Stimulated activated CD4-positive, alpha-beta T cell treated with anti-CD3 and anti-CD28 coated beads, TNF-alpha, amount 100 ng/mL, for 48 hours (primary cell): ENCODE measurements at places on chromosomes 11 and 22.

- no peak for DNase-seq
Measured at GRCh38 chr11:2303627-2304505, 2.1 kb downstream of the TSPAN32 start.

- DNase-seq, result no peak
Measured at GRCh38 chr22:30609260-30610185, 2.5 kb downstream of the TCN2 start.

GRCh38 chr11:111960916-111961315 lies 23.8 kb downstream of the DIXDC1 start:
- DNase-seq, result no peak

GRCh38 chr22:30279046-30279788 lies 10.1 kb downstream of the CASTOR1 start:
- no peak for DNase-seq

DNA sequence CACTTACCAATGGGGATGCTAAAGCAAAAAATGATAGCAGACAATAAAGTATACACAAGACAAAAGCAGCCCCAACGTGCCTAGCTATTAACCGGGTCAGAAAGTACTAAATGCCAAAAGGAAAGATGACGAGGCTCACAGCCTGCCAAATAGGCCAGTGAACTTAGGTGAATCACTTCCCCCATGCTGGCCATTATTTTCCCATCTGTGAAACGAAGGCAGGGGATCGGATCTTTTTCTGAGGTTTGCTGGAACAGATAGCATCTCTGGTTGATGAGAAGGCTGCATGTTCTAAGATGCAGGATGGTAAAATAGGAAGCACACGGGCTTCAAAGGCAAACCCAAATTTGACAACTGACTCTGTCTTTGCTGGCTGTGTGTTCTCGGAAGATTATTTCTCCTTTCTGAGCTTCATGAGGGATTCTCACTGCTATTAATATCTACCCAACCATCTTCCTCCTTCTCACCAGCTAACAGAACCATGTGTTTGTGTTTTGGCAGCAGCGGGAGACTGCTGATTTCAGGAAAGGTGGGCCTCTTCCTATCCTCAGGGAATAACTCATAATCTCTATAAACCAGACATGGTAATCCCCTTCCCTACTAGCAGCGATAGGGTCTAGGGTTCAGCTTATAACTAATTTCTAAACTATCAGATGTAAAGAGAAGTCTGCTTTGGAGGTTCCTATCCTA lies 390.7 kb downstream of the LARGE1 start:
- DNase-seq, result no peak

DNA sequence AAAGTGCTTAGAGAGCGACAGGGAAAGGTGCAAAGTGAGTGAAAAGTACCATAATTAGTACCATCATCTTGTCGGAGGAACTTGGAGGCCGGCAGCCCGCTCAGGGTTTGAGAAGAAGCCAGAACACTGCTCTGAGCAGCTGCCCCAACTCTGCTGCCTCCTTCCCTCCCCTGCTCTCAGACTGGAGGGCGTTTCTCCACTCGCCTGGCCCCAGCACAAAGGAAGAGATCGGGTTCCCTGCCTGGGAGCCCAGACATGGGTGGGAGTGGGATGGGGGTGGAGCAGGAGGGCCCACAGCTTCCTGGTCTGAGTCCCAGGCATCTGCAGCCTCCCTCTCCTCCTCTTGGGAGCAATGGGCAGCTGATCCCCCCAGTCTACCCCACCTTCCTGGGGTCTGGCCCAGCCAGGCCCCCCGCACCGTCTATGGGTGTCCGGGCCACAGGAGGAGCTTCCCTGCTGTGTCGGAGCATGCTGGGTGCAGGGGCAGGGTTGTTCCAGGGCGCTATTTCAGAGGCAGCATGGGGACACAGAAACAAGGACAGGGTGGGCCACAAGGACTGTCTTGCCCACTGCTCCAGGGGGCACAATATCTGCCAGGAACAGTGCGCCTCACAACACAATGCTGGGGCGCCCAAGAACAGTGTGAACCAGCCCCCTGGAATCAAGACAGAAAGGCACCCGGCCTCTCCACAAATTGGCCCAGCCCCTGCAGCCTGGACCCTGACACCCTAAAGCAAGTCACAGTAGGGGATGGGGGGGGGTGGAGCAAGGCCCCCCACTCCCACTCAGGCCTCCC lies 4.8 kb downstream of the LIF start:
- no peak for DNase-seq

- DNase-seq, result no peak
Measured at GRCh38 chr11:111439901-111440300, 60.8 kb upstream of the POU2AF1 start.

- no peak for DNase-seq
Measured at GRCh38 chr22:40817737-40818136, 1.4 kb downstream of the SLC25A17 start.

DNA sequence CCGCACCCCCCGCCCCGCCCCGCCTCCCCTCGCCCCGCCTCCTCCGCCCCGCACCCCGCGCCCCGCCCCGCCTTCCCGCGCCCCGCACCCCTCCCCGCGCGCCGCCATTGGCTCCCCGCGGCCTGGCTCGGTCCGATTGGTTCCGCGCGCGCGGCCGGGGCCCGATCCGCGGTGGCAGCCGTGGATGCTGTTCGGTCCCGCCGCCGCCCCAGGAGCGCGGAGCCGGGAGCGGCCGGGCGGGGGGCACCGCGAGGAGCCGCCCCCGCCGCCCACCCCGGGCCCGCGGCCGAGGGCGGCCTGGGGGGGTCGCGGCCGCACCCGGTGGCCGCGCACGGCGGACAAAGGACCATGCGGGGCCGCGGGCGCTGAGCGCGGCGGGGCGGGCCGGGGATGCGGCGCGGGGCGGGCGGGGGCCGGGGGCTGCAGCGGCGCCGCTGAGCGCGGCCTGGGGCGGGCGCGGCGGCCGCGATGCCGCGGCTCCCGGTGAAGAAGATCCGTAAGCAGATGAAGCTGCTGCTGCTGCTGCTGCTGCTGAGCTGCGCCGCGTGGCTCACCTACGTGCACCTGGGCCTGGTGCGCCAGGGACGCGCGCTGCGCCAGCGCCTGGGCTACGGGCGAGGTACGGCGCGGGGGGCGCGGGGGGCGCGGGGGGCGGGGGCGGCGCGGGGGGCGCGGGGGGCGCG lies at the start of gene B4GALNT4:
Gene B4GALNT4 (plus strand): TSS at position 164 of the 683 bp plus-strand sequence. CDS start 305 bp downstream, at position 469.
- no peak for DNase-seq

DNA sequence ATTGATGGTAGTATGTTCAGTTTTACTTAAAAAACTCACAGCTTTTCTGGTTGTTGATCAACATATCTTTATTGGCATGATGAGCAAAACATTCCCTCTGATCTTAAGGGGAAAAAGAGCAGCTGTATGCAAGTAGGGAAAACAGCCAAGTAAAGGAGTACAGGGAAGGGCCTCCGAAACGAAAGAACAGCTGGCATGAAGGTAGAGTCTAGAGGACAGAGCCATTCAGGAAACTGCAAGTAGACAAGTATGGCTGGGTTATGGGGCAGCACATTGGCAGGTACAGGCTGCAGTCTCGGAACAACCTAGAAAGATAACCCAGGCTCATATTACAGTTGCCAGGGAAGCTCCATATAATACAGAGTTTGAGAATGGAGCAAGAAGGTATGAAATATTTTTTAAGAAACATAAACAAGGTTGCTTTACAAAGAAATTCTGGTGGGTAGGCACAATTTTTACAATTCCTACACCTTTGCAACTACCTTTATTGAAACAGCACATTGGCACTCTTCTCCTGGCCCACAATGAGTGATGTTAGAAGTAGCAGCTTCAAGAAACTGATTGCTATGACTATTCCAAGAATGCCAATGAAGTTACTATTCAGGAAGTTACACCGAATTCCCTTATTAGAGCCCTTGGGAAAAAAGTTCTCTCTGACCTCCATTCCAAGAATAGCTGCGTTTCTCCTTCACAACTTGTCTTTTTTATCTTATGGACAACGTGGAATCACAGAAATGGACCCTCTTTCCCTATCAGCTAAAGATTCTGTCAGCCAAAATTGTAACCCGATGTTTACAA lies 45.2 kb downstream of the LGR4 start:
- DNase-seq, result no peak

GRCh38 chr11:73453562-73453961 lies 77.4 kb downstream of the RELT start:
- no peak for DNase-seq

DNA sequence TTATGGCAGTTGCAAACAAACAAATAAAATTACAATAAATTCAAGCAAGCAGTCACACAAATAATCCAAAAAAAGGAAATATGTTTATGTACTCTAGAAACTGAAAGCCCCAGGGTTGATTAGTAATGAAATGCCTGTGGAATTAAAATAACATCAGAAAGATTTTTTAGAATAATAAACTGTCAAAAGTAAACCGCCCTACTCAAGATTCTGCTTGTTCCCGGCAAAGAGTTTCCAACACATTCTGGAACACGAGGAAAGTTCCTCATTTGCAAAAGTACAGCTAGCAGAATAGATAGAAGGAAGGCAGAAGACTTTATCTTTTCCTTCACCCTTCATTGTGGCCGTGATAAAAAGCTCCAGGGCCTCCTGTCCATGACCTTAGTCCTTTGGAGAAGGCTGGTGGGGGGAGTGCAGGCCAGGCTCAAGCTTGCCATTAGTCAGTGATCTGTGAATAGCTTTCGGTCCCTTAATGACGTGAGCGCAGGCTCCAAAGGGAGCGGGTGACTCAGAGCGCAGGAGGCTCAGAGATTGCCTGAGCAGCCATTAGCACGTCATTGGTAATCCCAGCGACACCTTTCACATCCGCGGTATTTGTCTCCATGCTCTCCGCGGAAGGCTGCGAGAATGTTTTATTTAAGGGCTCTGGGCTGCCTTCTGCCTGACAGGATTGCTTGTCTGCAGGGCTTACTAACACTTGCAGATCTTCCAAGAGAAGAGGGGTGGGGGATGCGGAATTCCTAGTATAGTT lies 458.3 kb downstream of the METTL15 start:
- no peak for DNase-seq

GRCh38 chr11:122398167-122398566 lies 257.4 kb upstream of the UBASH3B start:
- no peak for DNase-seq

GRCh38 chr11:67027943-67028542 lies 5.1 kb downstream of the SYT12 start:
- no peak for DNase-seq

DNA sequence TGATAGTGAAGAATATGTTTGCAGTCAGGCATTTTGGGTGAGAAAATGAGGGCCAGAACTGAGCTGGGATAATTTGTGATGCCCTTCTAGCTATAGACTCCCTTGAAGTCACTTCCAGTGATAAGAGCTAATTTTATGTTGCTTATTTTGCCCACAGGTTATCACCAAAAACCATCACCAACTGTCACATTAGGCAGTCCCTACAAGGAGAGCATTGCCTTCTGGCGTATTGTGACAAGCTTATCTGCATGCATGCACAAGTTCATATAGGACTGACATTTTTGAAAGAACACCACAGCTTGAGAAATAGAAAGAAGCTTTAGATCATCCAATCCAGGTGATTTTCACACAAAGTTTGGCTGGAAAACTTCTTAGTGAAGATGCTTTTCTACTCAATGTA lies 735.3 kb upstream of the RAG2 start:
- no peak for DNase-seq

DNA sequence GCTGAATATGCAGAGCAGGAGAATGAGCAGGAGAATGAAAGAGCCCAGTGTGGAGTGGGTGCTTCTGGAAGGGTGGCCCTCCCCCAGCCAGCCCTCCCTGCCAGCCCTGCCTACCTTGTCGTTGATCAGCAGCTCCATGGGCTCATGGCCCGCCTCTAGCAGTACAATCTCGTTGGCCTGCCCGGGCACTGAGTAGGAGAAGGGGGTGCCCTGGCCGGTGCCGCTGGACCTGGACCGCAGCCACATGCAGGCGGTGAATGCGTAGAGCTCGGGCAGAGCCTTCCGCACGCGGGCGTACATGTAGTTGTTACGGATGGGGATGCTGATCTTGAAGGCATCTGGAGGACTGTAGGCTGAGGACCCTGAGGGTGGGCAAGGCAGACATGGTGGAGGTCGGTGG lies 17.4 kb downstream of the NPTXR start:
- no peak for DNase-seq

DNA sequence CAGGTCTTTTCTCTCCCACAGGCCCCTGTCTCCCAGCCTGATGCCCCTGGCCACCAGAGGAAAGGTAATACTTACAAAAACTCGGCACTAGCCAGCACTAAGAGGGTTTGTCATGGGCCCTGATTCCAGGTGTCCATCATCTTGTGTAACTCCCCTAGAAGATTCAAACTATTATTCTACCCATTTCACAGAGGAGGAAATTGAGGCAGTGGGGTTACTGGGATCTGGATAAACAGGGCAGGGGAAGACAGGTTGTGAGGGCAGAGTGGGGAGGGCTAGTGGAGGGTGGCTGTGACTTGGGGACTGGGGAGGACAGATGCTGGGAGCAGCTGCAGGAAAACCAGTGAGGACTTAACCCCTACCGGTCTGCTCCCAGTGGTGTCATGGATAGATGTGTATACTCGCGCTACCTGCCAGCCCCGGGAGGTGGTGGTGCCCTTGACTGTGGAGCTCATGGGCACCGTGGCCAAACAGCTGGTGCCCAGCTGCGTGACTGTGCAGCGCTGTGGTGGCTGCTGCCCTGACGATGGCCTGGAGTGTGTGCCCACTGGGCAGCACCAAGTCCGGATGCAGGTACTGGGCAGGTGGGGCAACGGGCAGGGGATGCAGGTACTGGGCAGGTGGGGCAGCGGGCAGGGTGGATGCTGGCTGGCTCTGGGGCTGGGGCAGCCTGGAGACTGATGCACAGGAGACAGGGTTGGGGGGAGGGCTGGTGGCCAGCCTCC lies 1.2 kb downstream of the VEGFB start:
- DNase-seq, result no peak

DNA sequence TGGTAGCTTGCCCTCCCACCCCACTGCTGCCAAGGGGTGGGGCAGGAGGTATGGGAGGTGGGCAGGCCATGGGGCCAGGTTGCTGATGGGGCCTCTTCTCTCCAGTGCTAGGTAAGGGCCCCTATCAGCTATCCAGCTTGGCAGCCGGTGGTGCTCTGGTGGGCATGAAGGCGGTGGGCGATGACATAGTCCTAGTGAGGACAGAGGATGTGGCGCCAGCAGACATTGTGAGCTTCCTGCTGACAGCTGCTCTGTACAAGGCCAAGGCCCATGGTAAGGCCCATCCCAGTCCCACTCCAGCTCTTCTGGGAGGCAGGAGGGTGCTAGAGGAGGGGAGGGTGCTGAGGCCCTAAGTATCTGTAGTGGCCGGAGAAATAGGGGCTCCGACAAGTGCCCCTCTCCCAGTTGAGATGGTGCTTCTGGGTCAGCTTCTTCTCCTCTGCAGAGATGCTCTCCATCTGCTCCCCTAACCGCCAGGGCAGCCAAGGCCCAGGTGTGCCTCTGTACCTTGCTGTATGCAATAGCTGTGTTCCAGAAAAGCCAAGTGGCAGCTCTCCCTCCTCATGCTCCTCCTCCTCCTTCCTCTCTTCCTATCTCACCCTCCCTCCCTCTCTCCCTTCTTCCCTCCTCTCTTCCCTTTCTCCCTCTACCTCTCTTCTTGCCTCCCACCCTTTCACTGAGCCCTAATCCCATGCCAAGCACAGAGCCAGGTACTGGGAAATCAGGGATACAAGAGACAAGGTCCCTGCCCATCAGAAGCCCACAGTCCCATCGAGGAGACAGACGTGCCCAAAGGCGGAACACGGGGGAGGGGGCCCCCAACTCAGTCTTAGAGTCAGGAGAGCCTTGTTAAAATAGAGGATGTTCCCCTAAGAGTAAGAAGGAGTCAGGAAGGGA lies 55.3 kb downstream of the OTOG start:
- DNase-seq, result no peak
